ENCODE measurements at places on chromosomes 7 and 10.

DNA sequence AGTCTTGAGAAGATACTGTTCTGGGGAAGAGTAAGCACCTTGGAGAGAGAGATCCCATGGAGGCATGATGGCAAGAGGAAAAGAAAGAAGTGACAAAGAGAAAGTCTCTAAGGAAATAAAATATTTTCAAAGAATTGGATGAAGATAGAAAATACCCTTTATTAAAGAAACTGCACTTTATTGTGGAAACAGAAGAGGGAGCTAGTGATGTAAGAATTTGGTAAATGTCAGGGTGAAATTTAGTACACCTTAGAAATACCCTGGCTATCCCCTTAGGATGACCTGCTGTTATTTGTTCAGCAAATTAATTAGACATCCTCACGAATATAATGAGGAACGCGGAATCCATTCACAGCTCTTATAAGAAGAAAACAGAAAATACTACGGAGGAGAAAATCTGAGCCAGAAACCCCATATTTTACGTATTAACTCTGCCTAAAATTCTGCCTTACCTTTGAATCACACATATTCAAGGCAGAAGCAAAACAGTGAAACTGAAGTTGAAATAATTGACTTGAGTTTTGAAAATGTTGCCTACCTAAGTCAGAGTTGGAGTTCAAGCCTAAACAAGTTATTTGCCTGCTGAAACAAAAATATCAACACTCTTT, 90.7 kb downstream of the TFPI2 start:
- DNase-seq: peak; percentile 28

- no peak for DNase-seq
These were observed 41.7 kb downstream of the REEP3 start for GRCh38 chr10:63562857-63563256.

DNA sequence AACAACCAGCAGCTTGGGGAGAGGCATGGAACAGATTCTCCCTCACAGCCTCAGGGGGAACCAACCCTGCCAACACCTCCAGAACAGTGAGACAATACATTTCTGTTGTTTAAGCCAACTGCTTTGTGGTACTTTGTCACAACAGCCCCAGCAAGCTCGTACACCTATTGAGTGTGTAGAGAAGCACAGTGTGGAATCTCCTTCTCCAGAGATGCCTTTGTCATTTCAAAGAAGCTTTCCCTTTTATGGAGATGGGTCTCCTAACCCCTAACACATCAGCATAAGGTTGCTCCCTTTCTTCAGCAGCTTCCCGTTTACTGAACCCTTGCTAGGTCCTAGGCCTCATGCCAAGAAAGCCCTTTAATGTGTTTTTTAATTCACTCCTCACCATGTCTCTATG, 60.7 kb upstream of the AGK start:
- DNase-seq: no peak

GRCh38 chr7:113071465-113071864, 15.2 kb downstream of the GPR85 start:
- DNase-seq: peak; percentile 63

DNA sequence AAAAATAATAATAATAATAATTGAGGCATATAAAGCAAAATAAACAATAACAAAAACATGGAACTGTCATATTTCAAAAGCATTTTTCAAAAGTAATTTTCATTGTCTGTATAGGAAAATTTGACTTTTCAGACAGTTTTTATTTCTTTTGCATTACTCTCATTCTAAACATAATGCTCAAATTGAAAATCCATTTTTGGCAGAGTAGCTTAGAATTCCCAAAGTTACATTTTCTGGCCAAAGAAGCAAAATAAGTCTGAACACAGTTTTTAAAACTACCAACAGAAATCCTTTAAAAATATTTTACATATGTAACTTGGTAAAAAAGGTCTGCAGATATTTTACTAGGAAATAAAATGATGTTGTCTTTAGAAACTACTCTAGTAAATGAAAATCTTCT, 535.4 kb downstream of the ANKRD7 start:
- DNase-seq: no peak

GRCh38 chr7:47191876-47192291, 390.0 kb downstream of the TNS3 start:
- no peak for DNase-seq

DNA sequence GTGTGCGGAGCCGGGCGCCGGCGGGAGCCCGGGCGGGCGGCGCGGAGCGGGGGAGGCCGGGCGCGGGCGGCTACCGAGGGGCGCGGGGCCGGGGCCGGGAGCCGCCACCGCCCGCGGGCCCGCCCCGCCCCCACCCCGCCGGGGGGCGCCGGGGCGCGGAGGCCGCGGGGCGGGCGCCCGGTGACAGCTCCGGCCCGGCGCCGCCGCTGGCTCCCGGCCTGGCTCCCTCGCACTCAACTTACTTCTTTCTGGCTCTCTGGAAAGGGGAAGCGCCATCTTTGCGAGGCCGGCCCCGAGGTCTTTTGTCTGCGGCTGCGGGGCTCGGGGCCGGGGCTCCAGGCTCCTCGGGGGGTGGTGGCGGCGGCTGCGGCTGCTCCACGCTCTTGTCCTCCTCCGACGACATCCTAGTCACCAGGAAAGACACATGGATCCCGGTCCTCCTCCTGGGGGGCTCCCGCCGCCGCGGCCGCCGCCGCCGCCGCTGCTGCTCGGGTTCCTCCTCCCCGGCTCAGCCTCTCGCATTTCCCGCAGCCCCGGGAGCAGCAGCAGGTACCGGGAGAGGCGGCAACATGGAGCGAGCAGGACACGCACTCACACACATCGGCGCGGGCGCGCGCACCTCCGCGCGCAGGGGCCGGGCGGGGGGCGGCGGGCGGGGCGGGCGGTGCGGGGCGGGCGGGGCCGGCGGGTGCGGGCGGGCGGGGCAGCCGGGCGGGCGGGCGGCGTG, at the start of gene KMT2C:
KMT2C (minus strand) TSS at position 620 of the 727 bp plus-strand sequence; CDS start at position 403, 217 bp downstream.
- DNase-seq: peak; percentile 50

GRCh38 chr7:151238924-151239836, 6.9 kb downstream of the CHPF2 start:
- DNase-seq: no peak

All from amniotic epithelial cell (primary cell).